ENCODE measurements at places on chromosomes 6 and 20.

- no peak for DNase-seq
These were observed 81.5 kb downstream of the RREB1 start for GRCh38 chr6:7189101-7189758.

- DNase-seq: no peak
These were observed 21.6 kb upstream of the GFOD1 start for GRCh38 chr6:13508711-13509705.

- DNase-seq: no peak
These were observed 183.1 kb downstream of the ADGB start for GRCh38 chr6:146781836-146782235.

DNA sequence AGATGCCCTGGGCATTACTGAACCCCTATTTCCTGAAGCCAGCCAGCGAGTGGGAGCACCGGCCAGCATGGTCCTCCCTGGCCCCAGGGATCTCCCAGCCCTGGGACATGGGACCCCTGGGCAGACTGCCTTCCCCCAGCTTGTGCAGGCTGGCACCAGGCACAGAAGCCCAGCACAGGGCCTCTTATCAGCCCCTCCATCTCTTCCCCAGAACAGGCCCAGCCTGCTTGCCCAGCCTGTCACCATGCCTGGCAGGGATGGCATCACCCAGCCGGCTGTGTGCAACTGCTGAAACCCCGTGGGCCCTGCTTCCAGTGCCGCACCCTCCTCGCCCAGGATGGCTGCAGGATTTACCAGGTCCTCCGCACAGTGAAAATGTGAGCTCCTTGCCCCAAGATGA is 6.1 kb upstream of the OSBPL2 start:
- no peak for DNase-seq

- no peak for DNase-seq
These were observed 12.3 kb downstream of the PKIB start for GRCh38 chr6:122622479-122622878.

DNA sequence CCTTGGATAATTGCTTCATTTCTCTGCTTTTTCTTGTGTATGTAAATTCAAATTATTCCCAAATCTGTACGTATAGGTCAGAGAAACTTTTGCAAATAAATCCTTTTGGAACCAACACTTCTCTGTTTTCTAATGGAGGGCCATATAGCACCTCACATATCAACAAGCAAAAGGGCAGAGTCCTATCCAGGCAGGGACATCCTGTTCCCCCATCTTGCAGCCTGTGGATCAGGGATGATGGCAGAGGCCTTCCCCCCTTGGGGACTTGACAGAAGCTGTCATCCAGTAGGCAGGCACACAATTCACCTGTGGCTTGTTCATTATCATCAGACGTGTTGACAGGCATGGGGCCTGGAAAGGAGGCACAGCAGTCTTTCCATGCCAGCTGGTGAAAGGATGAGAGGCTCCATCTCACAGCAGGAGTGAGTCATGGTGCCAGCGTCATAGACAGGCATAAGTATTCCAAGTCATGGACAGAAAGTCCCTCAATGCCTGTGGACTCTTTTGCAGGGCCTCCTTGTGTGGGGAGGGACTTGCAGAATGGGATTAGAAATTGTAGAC is 31.8 kb upstream of the PLEKHG1 start:
- no peak for DNase-seq

DNA sequence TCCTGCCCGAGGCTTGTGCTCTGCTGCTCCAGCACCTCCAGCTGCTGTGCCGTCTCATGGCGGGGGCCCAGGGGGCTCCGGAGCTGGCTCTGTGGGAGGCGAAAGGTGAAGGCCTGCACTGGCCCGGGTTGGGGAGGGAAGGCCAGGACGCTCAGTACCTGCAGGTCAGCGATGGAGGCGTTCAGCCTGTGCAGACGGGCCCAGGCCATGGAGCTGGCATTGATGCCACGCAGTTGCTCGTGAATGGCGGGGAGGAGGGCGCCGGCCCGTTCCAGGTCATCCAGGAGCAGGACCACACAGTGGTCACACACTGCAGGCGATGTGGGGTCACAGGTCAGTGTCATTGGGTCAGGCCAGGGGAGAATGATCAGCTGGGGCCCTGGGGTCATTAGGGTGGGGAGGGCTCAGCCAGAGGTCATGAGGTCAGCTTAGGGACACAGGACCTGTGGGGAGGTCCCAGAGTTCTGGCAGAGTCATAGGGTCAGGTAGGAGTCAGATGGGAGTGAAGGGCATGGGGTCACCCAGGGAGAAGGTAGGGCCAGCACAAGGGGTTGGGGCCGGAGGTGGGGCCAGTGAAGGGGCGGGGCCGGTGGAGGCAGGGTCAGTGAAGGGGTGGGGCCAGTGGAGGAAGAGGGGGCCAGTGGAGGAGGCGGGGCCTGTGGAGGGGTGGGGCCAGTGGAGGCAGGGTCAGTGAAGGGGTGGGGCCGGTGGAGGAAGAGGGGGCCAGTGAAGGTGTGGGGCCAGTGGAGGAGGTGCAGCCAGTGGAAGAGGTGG is 18.0 kb downstream of the ADRM1 start:
- DNase-seq: no peak

DNA sequence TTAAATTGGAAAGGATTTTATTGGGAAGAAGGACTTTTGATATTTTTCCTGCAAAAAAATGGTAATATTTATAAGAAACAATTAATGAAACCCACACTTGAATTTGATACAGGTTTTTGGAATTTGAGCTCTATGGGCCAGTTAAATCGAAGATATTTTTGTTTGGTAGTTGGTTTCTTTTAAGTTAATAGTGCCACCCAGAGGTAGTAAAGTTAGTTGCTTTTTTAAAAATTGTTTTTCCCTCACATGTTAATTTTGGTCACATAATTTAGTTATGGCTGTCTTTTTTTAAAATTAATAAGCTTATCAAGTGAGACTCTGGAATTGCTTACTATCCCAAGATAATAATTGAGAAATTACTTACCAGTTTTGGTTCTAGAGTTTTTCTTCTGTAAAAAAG is 7.1 kb downstream of the PRIM2 start:
- no peak for DNase-seq

DNA sequence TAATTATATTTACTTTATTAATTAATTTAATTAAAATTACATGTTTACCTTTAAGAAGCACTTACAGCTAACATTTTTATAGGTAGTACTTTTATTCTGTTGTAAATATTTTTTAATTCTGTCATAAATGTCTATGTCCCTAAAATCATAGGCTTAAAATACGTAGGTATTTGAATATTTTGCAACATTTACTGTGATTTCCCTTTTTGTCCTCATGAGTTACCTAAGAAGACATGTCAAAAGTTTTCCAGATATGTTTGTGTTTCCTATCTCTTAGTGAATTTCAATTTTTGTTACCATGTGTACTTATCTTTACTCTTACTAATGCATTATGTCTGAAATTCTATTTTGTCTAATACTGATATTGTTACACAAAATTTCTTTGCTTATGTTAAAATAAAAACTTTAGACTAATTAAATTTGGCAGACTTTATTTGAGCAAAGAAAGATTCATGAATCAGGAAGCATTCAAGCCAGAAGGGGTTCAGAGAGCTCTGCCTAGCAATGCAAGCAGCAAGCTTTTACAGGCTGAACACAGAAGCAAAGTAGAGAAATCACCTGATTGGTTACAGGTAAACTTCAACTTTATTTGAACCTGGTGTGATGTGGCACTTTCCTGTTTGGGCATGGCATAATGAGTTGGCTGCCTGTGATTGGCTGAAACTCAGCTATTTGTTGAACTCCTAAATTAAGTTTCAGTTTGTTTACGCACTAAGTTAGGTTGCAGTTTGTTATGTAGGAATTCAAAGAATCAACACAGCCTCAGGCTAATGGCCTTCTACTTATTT is 123.2 kb upstream of the TMEM170B start:
- peak; percentile 73 for DNase-seq
